Left renal cortex interstitium (tissue), 4 donors: ENCODE measurements at places on chromosomes 7 and 10. TPM values are rescaled to one million over a fixed set of nuclear protein-coding genes. Genes with fewer than 3 reads are reported as not detected.

DNA sequence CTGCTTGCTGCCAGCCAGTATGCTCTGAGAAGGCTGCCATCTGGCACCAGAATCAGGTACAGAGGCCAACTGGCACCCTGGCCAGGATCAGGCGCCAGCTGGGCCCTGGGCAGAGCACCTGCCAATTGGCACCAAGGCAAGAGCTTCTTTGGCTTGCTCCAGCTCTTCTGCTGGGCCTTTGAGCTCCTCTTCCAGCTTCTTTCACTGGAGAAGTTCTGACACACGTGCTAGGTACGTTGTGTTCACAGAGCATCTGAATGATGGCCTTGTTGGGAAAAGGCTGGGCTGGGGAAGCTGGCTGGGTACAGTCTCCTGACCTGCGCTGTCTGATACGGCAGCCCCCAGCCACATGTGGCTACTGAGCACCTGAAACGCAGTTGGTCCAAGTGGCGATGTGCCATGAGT lies 31.7 kb upstream of the OPALIN start:
- DNase-seq, result no peak

GRCh38 chr10:1327759-1328158 lies 271.6 kb downstream of the WDR37 start:
- no peak for DNase-seq

- no peak for DNase-seq
Observed at GRCh38 chr7:4144172-4144701, 537.9 kb upstream of the FOXK1 start.

- DNase-seq, result no peak
Observed at GRCh38 chr7:106613848-106614560, 47.0 kb downstream of the CCDC71L start.

DNA sequence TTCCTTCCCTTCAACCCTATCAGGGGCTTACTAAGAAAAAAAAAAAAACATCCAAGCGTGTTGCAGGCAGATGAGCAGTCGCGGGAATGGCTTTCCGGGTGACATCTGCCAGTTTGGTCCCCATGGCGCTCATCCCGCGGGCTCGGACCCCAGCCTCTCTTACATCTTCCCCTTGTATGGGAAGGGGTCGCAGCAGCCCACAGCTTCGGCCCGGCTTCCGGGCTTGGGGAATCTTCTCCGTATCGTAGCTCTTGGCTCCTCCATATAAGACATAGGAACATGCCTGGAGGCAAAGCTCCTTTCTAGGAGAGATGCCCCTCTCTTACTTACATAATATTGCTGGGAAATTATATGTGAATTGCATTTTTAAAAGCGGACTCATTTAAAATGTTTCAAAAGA lies 99.5 kb downstream of the CUX1 start:
- no peak for DNase-seq

DNA sequence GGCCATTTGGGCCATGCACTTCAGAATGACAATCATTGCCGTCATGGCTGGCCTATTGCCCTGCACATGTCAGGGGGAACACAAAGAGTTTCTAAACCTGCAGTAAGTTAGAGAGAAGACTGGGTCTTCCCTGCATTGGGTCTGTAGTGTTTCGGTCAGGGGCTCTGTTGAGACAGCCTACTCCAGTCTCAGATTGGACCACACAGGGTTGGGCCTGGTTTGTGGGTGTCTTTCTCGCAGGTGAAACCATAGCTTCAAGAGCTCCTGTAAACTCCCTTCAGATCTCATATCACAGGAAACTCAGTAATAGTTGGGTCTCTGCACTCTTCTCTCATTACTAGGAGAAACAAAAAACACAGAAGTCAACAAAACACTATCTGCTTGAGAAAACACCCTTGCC lies 7.3 kb upstream of the TARP start:
- no peak for DNase-seq

GRCh38 chr7:85851571-85852193 lies 664.8 kb upstream of the SEMA3D start:
- DNase-seq, result no peak

DNA sequence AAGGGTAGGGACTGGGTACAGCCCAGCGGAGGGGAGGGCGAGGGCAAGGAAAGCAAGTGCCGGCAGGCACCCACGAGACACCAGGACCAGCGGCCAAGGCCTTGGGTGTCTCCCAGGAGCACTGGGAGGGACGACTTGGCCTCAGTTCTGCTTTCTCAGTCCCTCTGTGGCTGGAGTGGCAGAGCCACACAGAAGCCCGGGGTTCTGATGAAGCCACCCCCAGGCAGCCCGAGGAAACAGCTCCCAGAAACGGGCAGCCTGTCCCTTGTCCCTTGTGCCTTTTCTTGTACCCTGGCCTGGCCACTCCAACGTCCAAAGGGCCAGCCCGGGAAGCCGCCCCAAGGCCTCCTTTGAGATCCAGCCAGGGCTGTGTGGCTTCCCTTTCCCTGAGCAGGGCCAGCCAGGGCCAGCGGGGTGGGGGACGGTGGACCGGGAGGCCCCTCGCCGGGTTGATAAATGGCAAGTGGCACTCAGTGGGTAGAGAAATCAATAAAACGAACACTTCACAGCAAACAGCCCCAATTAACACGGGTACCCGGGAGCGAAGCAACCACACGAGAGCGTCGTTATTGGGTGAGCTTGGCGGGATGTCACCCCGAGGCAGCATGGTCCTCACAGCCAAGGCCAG lies 69.8 kb upstream of the GNA12 start:
- no peak for DNase-seq

GRCh38 chr7:28077616-28078015 lies 103.0 kb downstream of the JAZF1 start:
- DNase-seq, result no peak

GRCh38 chr10:95693071-95693667 lies 558 bp downstream of the TCTN3 start:
- DNase-seq, result peak; percentile 3

GRCh38 chr7:112898432-112899290 lies 108.5 kb upstream of the TMEM168 start:
- DNase-seq, result no peak

DNA sequence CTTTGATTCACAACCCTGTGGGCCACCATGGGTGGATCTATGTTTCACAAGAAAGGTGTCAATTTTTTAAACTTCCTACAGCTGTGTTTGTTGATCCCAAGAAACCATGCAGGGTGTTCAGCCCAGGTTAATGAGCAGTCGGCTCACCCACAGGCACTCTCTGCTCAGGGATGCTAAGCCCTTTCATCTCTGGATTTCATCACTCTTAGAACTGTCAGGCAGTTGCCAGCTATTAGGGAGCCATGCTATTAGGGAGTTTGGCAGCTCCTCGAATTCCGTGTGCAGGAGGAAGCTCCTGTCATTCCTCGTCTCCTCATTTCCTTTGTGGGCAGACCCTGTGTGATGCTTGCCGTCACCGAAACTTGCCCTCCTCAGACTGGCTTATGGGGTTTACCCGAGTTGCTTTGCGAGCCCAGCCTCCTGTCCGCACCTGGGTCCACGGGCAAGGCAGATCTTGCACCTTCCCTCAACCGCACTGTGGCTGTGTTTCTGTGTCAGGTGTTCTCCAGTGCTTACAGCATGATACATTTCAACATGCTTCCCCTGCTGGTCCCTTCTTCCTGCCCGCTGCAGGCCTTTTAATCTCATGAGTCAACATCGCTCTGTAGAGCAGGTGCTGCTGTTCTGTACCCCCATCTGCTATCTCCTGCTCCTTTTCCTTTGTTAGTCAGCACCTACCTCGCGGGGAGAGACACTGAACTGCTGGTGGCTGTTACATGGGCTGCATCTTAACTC lies 509.8 kb downstream of the SUGCT start:
- DNase-seq, result no peak

DNA sequence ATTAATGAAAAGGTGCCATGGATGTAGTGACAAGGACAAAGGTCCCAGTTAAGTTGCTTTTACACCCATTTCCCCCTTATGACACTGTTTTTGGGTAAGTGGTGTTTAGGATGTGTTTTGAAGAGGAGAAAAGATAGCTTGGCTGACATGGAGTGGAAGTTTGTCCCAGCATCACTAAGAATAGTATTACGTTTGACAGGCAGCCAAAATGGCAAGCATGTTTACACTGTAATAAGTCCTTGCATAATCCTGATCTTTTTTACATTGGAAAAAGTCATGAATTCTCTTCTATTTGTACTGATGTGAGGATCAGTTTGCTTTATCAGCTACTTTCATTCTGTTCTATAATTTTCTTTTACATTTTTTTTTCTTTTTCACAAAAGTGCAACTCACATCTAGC lies 137.8 kb downstream of the CHRM2 start:
- no peak for DNase-seq

GRCh38 chr10:72338180-72338579 lies 16.5 kb downstream of the DNAJB12 start:
- DNase-seq, result no peak

- no peak for DNase-seq
Observed at GRCh38 chr10:101818872-101819633, 809 bp upstream of the OGA start.

TIMM23B gene
- polyA plus RNA-seq, result 18.6 TPM

INTS1 gene
- polyA plus RNA-seq, result 102 TPM

GJD4 gene
- polyA plus RNA-seq, result not detected

MEIG1 gene
- polyA plus RNA-seq, result 0.86 TPM

GARIN1A gene
- 3.5 TPM for polyA plus RNA-seq

SLC26A5 gene
- polyA plus RNA-seq, result 0.22 TPM

C10orf71 gene
- 0.19 TPM for polyA plus RNA-seq

MSS51 gene
- polyA plus RNA-seq, result 1.8 TPM

ALOX5 gene
- 5.8 TPM for polyA plus RNA-seq

SHH gene
- polyA plus RNA-seq, result 2.2 TPM
